Diencephalon (tissue), 1 donor: ENCODE measurements at places on chromosomes 3 and 15. TPM values are rescaled to one million over a fixed set of nuclear protein-coding genes. Genes with fewer than 3 reads are reported as not detected.

Gene DNAJA4
- total RNA-seq = 42.7 TPM

Gene FAM81A
- 22.6 TPM for total RNA-seq

Gene TMEM158
- total RNA-seq = 18.9 TPM

Gene PLSCR2
- total RNA-seq = not detected

Gene SLC12A1
- total RNA-seq = 5.8 TPM

Gene SNX22
- total RNA-seq = 12.5 TPM

Gene PFKFB4
- total RNA-seq = 20.8 TPM

Gene IGF2BP2
- 19.6 TPM for total RNA-seq

Gene LRIG1
- 138 TPM for total RNA-seq

Gene GHSR
- total RNA-seq = 0.69 TPM

Gene TF
- total RNA-seq = 9.2 TPM

Gene IL5RA
- total RNA-seq = 11.1 TPM
